ENCODE measurements at places on chromosomes 2 and 18. TPM values are rescaled to one million over a fixed set of nuclear protein-coding genes. Genes with fewer than 3 reads are reported as not detected.

Gene DUSP2
- total RNA-seq = 0.64 TPM

Gene SLC4A3
- total RNA-seq = 19.7 TPM

Gene MYO1B
- 158 TPM for total RNA-seq

Gene FABP1
- total RNA-seq = 4.5 TPM

Gene REG3G
- total RNA-seq = not detected

Gene FAM228A
- total RNA-seq = 0.80 TPM

Gene CNDP1
- total RNA-seq = 0.29 TPM

Gene IL1A
- total RNA-seq = not detected

Gene MROH2A
- total RNA-seq = not detected

Gene PKDCC
- total RNA-seq = 335 TPM

Gene FKBP1B
- 30.5 TPM for total RNA-seq

Gene RFTN2
- total RNA-seq = 5.4 TPM

Gene RUFY4
- not detected for total RNA-seq

Gene HOXD10
- total RNA-seq = not detected

Gene ANKRD53
- 5.4 TPM for total RNA-seq

Gene FKBP7
- total RNA-seq = 14.0 TPM

Gene FAM110C
- 4.2 TPM for total RNA-seq

Gene LDLRAD4
- 3.4 TPM for total RNA-seq

Gene CMPK2
- 3.4 TPM for total RNA-seq

Gene TLX2
- not detected for total RNA-seq

Gene ZNF532
- total RNA-seq = 184 TPM
